ENCODE measurements at places on chromosomes 6 and 20. TPM values are rescaled to one million over a fixed set of nuclear protein-coding genes. Genes with fewer than 3 reads are reported as not detected.

- no peak overlapping the region for H3K27ac ChIP-seq
- H3K4me3 ChIP-seq: no peak overlapping the region
- no peaks in the 10 kb centered on the region for H3K4me1 ChIP-seq
- no peaks in the 10 kb centered on the region for H3K27me3 ChIP-seq
Measured at GRCh38 chr6:120202878-120203277, 853.3 kb upstream of the MAN1A1 start.

DNA sequence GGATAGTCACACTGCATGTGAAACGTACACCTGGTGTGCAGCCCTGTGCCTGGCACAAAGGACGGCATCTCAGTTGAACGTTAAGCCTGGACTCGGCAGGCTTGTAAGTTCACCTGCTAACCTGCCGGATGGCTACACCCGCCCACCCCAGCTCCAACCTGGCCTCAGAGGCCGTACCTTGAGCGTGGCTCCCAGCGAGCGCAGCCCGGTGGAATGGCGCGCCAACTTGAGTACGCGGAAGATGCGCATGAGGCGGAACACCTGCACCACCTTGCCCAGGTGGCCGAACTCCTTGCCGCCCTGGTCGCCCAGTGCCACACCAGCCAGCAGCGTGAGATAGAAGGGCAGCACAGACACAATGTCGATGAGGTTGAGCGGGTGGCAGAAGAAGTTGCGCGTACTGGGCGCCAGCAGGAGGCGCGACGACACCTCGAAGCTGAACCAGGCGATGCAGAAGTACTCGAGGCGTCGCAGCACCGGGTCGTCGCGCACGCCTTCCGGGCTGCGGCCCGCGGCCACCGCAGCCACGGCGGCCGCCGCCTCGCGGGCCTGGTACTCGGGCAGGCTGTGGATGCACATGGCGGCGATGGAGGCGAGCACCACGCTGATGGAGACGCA, 3.3 kb downstream of the KCNS1 start:
- no peaks in the 10 kb centered on the region for H3K36me3 ChIP-seq
- DNase-seq: peak; percentile 55
- peaks cover 22% of the 10 kb centered on the region for H3K4me1 ChIP-seq
- H3K27me3 ChIP-seq: peaks cover 64% of the 10 kb centered on the region
- H3K4me3 ChIP-seq: peak overlapping the region; percentile 23
- no peak overlapping the region for H3K27ac ChIP-seq

DNA sequence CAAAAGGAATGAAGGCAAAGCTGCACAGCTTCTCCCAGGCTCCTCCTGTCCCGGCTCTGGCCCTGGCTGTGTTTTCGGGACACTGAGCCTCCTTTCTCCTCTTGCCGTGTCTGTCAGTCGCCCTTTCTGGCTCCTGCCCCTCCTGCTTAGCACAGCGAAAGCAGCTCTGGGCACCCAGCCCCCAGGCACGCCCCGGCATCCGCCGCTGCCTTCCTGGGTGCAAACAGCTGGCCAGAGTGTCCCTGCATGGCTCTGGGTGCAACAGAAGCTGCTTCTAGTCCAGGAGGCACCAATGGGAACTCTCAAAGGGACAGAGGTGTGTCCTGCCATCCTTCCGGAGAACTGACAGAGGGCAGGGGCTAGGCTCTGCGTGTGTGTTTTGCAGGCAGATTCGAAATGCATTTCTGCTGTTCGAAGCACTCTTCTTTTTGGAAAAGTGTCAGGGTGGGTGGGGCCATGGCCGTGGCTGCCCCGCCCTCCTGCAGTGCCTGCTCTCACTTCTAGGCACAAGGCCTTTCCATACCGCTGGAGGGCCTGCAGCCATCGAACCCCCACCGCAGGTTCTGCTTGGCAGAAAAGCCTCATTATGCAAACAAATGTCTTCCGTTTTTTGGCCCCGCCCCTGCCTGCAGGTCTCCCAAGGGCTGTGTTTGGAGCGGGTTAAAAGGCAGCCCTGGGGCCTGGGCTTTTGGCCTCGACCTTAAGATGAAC, 15.5 kb downstream of the COL9A3 start:
- no peak overlapping the region for H3K4me3 ChIP-seq
- peaks cover 26% of the 10 kb centered on the region for H3K4me1 ChIP-seq
- peak; percentile 74 for DNase-seq
- H3K27me3 ChIP-seq: peaks cover 9% of the 10 kb centered on the region

Gene LIME1
- 6.7 TPM for polyA plus RNA-seq

GRCh38 chr6:124463271-124463670, 499.0 kb upstream of the RNF217 start:
- no peak overlapping the region for H3K27ac ChIP-seq
- H3K4me3 ChIP-seq: no peak overlapping the region
- H3K4me1 ChIP-seq: no peaks in the 10 kb centered on the region
- no peaks in the 10 kb centered on the region for H3K27me3 ChIP-seq
- no peak for DNase-seq
- H3K36me3 ChIP-seq: no peaks in the 10 kb centered on the region

Gene SCGN
- polyA plus RNA-seq: 1.4 TPM

Gene HRH3
- polyA plus RNA-seq: not detected

DNA sequence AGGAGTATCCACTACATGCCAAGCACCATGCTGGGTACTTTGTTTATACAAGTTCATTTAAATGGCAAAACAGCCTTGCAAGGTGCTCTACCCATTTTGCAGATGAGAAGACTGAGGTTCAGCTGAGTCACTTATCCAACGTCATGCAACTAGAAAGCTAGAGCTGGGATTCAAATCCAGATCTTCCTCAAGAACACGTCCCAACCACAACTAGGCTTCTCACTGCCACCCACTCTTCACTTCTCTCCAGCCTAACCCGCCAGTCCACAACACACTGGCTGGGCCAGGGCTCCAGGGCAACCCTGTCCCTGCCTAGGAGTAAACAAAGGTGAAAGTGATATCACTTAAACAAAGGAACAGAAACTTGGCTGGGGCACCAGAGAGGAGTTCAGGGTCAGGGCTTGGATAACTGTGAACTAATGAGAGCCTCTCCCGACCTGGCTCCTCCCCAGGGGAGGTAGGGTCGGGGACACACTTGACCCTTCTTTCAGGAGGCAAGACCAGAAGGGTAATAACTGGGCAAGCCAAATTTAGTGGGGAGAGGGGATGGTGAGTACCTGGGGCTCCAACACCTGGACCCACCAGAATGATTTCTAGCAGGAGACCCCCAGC, 7.9 kb downstream of the SDC4 start:
- H3K4me3 ChIP-seq: no peak overlapping the region
- peak; percentile 66 for DNase-seq
- H3K36me3 ChIP-seq: no peaks in the 10 kb centered on the region
- H3K4me1 ChIP-seq: peaks cover 77% of the 10 kb centered on the region
- no peaks in the 10 kb centered on the region for H3K27me3 ChIP-seq

DNA sequence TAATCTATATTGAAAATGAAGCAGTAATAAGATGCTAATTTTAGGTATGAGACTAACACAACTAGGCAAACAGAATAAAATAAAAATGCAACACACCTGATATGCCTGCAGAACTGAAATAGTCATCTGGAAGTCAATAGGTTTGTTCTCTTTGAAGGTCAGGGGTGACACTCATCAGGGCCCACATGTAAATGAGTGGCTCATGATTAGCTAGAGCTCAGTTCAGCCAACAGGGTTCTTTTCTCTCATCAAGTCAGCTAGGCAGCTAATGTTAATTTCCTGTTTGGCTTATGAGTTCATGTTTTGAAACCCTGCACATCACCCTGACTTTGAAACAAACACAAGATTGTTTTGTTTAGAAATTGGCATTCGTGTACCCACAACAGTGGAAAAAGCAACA, 23.8 kb downstream of the SMLR1 start:
- no peak overlapping the region for H3K27ac ChIP-seq
- no peaks in the 10 kb centered on the region for H3K27me3 ChIP-seq
- H3K4me1 ChIP-seq: no peaks in the 10 kb centered on the region
- no peak for DNase-seq
- H3K36me3 ChIP-seq: no peaks in the 10 kb centered on the region

DNA sequence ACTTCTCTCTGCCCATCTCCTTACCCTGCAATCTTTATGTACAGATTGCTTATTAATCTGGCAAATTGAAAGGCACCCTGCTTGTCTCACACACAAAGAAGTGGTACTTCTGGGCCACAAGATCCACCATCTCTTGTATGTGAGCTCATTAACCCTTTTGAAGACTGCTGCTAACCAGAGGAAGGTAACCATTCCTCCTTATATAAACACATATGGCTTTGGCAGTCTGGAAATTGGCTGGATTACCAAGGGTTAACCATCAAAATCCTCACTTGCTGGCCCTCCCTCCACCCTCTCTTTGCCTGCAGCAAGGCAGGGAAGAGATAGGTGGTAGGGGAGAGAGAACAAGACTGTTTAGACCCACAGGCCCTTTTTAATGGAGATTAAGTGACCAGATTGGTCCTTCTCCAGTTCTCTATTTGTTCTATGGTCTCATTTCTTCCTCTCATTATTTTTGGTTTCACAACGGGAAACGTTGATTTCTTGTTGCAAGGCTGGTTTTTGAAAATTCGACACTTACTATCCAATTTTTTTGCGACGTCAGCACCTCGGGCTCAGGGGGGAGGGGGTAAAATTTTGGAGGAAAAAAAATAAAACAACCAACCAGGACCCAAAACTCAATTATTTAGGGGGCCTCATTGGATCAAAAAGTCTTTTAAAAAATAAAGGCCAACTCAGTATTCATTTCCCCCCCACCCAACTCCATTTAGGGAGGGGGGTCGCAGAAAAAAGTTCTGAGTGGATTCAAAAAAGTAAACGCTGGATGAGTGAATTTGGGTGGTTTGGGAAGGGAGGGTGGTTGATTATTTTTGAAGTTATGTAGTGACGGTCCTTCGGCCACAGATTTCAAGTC, 859 bp downstream of the PPP1R10 start:
- no peaks in the 10 kb centered on the region for H3K36me3 ChIP-seq
- H3K4me1 ChIP-seq: peaks cover 31% of the 10 kb centered on the region
- peak overlapping the region; percentile 96 for H3K27ac ChIP-seq
- H3K4me3 ChIP-seq: peak overlapping the region; percentile 81

DNA sequence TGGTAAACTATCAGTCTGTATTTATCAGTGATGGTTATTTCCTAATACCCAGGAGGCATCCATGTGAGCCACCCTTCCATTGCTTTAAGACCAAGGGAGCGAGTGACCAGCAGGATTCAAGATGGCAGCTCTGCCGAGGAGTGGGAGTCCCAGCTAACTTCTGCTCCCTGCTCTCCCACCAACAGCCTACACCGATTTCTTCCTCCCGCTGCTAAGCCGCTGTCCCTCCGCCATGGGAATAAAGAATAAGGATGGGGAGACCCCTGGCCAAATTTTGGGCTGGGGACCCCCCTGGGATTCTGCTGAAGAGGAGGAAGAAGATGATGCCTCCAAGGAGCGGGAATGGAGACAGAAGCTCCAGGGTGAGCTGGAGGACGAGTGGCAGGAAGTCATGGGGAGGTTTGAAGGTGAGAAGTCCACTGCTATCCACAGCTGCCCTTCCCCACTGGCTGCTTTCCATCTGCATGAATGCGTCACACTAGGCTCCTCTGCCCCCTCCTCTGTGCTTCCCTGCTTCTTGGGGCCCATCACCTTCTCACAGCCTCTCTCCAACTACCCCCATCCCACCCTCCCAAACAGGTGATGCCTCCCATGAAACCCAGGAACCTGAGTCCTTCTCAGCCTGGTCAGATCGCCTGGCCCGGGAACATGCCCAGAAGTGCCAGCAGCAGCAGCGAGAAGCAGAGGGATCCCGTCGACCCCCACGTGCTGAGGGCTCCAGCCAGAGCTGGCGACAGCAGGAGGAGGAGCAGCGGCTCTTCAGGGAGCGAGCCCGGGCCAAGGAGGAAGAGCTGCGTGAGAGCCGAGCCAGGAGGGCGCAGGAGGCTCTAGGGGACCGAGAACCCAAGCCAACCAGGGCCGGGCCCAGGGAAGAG, 10.3 kb downstream of the NFKBIL1 start:
- no peaks in the 10 kb centered on the region for H3K27me3 ChIP-seq
- H3K4me1 ChIP-seq: peaks cover 76% of the 10 kb centered on the region
- DNase-seq: no peak
- H3K36me3 ChIP-seq: peaks cover 31% of the 10 kb centered on the region
- H3K27ac ChIP-seq: no peak overlapping the region

DNA sequence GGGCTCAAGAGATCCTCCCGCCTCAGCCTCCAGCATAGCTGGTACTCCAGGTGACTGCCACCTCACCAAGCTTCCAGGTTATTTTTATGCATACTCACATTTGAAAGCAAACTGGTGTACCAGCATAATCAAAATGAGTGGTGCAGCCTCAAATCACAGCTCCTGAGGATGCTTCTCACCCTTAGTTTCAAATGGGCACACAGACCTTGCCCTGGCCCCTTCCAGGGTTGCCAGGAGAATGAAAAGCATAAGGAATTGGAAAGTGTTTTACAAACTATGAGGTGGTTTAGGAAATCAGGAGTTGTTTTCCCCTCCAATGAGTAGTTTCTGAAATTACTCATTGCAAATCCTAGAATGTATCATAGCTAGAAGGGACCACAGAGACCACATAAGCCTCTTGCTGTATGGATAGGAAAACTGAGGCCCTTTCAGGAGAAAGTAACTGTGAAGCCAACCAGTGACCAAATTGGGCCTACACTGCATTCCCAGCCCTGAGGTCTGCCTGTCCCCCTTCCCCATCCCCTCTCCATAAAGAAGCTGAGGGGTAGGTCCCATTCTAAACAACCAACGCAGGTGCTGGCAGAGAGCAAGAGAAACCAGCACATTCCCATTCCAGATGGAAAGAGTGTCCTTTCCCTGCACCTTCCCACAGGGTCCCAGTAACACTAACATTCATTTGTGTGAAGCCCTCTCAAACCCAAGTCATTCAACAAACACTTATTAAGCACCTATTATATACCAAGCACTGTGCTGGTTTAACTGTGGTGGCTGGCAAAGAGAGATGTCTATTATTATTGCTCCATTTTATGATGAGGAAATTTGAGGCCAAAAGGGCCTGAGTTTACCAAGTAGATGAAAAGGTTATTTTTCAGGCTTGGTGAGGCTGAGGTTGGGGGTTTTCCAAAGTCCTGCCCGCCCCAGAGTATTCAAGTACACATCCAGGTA, 2.1 kb upstream of the E2F1 start:
- no peaks in the 10 kb centered on the region for H3K27me3 ChIP-seq
- H3K27ac ChIP-seq: no peak overlapping the region
- no peak for DNase-seq
- H3K36me3 ChIP-seq: no peaks in the 10 kb centered on the region
- no peak overlapping the region for H3K4me3 ChIP-seq

DNA sequence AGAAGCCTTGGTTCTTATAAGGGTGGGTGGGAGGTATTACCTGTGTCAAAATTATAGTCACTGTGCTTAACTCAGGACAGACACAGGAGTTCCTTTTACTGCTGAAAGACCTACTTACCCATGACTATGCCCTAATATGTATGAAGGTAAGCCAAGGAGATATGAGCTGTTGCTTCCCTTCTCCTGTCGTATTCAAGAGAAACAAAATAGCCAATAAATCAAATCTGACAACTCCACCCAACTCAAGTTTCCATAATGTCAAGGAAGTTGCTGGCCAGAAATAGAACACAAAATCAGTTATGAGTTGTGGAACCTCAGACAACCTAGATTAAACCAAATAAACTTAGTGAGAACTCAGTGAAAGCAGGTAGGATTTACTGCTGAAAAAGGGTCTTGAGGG, 25.1 kb downstream of the ZNF133 start:
- H3K27ac ChIP-seq: no peak overlapping the region
- no peak for DNase-seq
- no peaks in the 10 kb centered on the region for H3K27me3 ChIP-seq
- no peak overlapping the region for H3K4me3 ChIP-seq

- H3K4me1 ChIP-seq: peaks cover 11% of the 10 kb centered on the region
- H3K36me3 ChIP-seq: no peaks in the 10 kb centered on the region
- peaks cover 44% of the 10 kb centered on the region for H3K27me3 ChIP-seq
- no peak for DNase-seq
- no peak overlapping the region for H3K4me3 ChIP-seq
- H3K27ac ChIP-seq: no peak overlapping the region
Measured at GRCh38 chr20:63256954-63257353, 2.7 kb upstream of the NKAIN4 start.

Gene SAMD3
- polyA plus RNA-seq: 0.60 TPM
